ENCODE measurements at places on chromosomes 6 and 20.

- no peak for DNase-seq
Measured at GRCh38 chr20:50854506-50855249, 59.8 kb downstream of the BCAS4 start.

- no peak for DNase-seq
Measured at GRCh38 chr20:63518351-63518861, 2.2 kb upstream of the PPDPF start.

DNA sequence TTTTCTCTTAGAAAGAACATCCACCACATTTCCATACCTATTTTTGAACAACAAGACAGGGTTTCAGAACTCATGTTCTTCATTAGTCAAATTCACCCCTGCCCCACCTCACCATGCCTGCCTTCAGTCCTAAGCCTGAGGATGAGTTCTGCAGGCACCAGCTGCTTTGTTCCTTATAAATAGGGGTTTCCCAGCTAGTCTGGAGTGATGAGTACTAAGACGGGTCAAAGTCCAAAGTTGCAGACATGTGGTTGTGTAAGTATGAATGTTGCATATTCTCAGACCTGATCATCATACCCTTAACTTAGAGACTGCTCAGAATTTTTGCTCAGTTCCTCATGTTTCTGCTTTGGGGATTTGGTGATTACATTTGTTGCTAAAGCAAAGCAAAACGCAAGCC is 257.7 kb upstream of the CDYL start:
- no peak for DNase-seq

DNA sequence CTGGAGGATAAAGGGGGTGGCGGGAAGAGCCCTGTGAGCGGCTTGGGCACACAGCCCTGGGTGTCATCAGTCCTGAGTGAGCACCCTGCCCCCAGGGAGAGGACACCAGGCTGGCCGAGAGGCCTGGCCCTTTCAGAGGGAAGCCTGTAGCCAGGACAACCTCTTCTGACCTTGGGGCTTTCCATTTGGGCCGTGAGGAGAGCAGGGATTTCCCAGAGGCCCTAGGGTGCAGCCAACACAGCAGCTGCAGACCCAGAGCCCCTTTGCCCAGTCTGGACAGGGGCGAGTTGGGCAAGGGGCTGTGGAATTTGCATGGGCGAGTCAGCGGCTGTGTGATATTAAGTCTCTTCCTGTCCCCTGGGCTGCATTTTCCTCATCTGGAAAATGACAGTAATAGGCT is 6.3 kb downstream of the MAP1LC3A start:
- DNase-seq, result no peak

DNA sequence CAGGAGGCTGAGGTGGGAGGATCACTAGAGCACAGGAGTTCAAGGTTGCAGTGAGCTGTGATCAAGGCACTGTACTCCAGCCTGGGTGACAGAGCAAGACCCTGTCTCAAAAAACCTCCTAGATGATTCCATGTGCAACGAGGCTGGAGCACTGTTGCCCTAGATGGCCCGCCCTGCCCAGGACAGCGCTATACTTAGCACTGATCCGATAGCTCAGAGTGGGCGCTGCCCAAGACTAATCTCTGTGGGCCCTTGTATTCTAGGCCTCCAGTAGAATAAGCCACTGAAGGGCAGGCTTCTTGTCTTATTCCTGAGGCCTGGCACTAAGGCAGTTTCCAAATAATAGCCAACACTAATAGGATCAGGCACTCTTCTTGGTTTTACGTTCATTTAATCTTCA is 41.0 kb downstream of the STK35 start:
- DNase-seq, result no peak

DNA sequence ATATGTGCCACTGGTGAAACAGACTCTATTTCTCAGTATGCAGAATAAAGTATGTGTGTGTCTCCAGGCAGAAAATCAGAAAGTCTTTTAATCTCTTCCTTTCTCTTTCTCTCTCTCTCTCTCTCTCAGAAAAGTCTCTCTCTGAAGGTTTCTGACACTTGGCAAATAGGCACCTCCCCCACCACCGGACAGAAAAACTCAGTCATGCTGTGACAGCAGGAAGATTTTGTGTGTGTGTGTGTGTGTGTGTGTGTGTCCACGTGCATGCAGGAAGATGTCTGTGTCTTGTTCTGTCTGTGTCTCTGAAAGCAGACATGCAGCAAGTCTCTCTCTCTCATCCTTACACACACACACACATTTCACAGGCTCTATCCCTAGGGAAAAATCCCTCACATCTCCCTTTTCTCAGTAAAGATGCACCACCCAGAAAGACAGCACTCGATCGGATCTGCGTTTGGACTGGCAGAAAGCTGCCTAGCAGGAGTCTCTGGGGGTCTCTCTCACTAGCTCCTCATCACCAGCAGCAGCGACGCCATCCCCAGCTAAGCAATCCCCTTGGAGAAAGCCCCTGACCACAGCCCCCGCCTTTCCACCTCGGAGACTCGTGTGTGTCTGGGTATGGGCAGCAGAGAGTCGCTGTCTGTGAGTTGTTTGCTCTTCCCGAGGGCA is 98.3 kb downstream of the EDN3 start:
- DNase-seq, result no peak

DNA sequence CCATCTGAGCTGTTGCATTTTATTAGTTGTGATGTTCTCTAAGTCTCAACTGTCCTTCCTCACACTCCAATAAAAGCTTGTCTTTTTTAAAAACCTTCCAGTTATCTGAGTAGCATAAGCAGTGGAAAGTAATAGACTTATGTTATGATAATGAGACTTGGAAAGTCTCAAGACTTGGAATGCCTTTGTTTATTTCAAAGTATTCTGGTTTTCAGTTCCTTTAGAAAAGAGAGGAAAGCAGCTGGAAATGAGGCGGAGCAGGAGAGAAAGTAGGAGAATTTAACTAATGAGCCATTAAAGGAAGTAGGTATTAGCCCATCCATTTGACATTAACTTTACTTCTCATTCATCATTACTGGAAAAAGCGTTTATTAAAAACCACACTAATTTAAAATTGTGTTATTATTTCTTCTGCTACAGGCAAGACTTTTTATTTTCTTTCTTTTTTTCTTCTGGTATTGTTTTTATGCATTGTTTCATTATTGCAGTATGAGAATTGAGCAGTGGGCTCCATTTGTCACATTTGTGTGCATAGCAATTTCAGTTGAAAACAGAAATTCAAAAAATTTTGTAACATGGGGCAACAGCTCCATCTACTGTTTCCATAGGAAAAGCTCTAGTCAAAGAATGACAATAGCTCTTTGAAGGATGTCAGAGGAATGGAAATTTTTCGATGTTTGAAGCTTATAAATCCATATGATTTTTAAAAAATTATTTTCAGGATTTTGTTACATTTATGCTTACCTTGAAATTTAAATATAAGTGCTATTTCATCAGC is 194.8 kb downstream of the COL9A1 start:
- DNase-seq, result peak; percentile 17

GRCh38 chr6:37860226-37860839 is 40.8 kb downstream of the ZFAND3 start:
- no peak for DNase-seq

GRCh38 chr6:2623295-2623694 is 127.4 kb downstream of the MYLK4 start:
- DNase-seq, result no peak

DNA sequence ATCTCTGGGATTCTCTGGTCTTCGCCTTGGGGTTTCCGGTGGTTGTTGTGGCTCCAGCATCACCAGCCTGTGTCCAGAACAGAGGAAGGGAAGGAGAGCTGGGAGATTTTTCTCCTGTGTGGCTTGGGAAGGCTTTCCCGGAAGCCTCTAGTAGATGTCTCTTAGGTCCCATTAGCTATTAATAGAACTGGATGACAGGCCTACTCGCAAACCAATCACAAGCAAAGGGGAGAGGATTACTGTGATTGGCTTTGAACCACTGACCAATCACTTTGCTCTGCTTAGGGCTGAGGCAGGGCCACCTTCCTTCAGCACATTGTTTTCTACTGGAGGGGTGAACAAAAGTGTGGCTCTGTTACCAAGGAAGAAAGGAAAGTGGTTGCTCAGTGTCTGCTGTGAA is 203.4 kb upstream of the SULF2 start:
- DNase-seq, result no peak

GRCh38 chr6:107186047-107186446 is 70.7 kb upstream of the BEND3 start:
- DNase-seq, result no peak

- no peak for DNase-seq
Measured at GRCh38 chr6:16789329-16790038, 28.2 kb upstream of the ATXN1 start.

DNA sequence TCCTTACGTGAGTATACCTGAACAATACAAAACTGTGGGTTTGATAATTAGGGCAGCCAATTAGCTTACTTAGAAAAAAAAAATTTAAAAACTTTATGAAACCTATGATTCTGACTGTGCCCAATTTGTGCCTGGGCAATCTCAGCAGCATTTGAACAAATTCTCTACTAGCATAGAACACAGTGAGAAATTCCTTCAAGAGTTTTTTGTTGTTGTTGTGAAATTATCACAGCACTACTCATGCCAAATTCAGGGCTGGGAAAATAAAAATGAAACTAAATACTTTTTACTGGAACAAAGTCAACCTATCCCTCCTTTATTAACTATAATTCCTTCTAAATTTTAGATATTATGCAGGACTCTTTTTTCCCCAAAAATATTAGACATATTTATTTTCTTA is 42.9 kb downstream of the POU3F2 start:
- no peak for DNase-seq

DNA sequence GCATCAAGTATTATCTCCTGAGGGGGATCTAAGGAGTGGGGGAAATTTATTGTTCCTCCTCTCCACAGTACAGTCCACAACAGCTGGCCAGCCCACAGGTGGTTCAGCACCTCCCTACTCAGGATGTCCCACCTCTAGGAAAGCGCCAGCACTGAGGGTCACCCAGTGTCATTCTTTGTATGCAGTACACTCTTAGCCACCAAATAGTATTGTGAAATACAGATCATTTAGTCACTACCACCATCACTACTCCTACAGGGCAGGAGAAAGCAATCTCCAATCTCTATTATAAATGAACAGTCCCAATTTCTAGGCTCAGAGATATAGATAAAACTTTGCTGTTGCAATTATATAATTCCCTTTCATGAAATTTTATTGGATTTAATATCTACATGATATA is 6.3 kb upstream of the ZNF76 start:
- DNase-seq, result no peak

DNA sequence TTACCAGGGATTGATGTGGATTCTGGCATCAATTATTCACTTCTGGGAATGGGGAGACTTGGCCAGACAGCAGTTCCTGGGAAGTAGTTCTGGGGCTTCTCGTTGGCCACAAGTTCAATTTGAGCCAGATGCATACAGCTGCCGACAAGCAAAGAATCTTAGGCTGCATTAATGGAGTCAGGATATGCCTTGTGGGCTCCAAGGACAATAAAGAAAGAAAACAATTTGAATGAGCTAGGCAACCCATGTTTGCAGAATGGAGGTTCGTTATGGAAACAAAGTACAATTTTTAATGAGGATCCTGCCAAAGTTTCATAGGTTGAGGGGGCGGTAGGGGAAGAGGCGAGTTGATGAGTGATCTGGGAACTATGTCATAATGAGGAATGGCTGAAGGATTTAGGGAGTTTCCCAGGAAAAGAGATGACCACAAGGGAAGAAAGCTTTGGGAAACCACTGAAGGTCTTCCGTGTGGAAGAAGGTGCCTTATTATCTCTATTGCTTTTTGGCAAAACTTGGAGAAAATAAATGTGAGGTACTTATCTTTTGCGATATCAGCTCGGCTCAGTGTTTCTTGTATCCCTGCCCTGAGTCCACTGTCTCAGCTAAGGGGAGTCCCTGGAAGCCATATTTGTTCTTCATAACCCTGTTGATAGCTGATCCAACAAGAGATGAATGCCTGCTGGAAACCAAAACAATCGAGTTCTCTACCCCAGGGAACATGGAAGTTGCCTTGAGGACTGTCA is 181.0 kb upstream of the ZNF217 start:
- no peak for DNase-seq

DNA sequence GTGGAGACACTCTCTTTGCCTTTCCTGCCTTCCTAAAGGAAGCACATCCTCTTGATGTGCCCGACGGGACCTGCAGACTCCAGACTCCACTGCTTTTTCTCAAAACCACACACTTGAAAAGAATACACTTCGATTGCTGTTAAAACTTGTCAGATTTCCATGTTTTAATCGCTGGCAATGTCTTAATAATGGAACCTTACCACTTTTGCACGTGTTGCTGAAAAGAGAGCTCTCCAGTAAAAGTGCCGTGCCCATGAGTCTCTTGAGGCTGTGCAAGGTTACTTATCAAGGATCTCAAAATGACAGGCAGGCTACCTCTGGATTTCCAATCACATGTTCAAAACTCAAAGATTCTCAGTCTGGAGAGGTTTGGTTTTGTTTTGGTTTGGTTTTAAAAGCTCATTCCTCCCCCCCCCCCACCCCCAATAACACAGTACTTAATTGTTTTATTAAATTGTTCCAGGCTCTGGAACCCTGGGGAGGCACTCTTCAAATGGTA is 12.0 kb upstream of the TFAP2A start:
- DNase-seq, result no peak

GRCh38 chr6:139051396-139052060 is 23.0 kb downstream of the ABRACL start:
- DNase-seq, result no peak

GRCh38 chr20:57621421-57622200 is 1.4 kb upstream of the ZBP1 start:
- DNase-seq, result no peak

GRCh38 chr6:74912234-74912633 is 293.6 kb downstream of the COL12A1 start:
- DNase-seq, result no peak

- no peak for DNase-seq
Measured at GRCh38 chr6:7993952-7994351, 70.2 kb downstream of the BLOC1S5 start.

DNA sequence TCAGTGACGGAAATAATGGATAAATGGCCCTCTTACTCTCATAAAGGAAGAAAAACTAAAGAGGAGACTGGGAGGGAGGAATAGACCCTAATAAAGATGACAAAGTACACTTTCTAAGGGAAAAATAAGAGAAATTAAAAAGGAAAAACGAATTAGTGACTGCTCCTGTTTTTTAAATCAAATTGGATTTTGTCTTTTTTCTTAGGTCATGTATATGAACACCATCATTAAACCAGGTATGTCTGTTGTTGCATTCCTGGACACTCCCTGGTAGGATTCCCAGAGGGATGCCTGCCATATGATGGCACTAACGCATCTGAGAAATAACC is 59.4 kb upstream of the BTN3A2 start:
- DNase-seq, result no peak

All from HuH-7 (cell line).